ENCODE measurements at places on chromosomes 6 and 20.

- no peak for DNase-seq
Measured at GRCh38 chr6:137783710-137784109, 83.3 kb upstream of the TNFAIP3 start.

DNA sequence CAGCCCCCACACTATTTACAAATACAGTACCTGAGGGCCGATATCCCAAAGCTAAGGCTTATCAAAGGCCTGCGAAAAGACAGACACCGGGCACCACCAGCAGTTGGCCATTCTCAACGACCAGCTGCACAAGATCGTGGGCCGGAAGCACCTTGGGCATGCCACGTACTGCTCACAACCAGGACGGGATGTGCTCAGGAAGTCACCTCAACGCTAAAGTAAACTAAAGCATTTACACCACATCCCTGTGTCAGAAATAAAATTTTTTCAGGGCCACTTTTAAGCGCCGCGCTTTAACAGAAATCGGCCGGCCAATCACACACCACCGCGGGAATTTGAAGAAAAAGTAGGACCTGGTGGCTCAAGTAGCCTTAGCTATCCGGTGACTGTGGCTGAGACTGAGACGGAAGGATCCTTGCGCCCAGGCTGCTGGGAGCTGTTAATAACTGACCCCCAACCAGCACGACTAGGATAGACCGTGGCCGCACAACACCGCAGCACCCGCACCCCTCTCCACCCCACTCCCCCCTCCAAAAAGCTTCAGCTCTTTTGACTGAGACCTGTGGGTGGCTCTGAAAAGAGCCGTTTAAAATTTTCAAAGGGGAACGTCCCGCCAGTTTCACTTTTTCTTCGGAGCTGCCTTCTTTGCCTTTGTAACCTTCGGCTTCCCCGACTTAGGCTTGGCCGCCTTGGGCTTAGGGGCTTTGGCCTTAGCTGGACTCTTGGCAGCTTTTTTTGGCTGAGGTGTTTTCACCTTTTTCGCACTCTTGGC, 131.2 kb upstream of the BTN3A2 start:
- no peak for DNase-seq

DNA sequence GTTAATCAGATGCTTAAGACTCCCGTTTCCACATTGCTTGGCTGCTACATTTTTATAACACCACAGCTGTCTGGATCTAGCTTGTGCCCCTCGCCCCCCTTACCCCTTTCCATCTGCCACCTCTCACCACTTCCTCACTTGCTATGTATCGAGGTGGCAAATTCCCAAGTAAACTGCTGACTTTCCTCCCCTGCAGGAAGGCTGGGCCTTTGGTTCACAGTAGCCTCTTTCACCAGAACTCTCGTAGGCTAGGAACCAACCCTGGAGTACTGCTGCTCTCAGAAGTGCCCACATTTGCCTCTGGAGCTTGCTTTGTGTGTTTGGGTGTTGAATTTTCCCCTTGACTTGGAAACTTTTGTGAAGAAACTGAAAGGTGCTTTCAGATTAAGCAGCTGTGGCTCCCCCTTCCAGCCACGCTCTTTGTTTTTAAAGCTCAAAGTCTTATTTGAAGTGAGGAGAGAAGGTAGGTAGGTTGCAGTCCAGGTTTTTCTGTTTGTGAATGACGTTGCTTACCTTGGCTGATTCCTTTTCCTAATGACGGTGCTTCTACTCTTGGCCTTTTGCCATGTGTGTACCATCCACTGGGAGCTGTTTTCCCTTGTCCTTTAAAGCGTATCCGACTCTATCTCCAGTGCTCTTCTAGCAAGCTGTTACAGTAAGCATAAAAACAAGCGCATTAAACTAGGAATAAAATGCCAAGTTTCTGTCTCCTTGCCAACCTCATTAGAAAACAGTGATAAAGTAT, 90.4 kb downstream of the CARMIL1 start:
- peak; percentile 98 for DNase-seq

DNA sequence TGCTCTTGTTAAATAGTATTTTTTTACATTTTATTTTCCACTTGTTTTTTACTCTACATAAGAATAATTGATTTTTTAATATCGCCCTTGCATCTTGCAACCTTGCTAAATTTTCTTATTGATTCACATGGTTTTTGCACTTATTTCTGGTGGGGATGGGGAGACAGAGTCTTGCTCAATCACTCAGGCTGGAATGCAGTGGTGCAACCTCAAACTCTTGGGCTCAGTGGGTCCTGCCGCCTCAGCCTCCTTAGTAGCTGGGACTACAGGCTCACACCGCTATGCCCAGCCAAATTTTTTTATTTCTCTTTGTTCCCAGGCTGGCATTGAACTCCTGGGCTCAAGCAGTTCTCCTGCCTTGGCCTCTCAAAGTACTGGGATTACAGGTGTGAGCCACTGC, 30.3 kb downstream of the LIN28B start:
- no peak for DNase-seq

GRCh38 chr6:157987788-157988699, 6.4 kb downstream of the SYNJ2 start:
- DNase-seq: no peak

- DNase-seq: no peak
Measured at GRCh38 chr20:34558320-34559218, at the start of gene MAP1LC3A. MAP1LC3A (plus strand) TSS chr20:34558718; CDS start chr20:34558869, 151 bp downstream.

- peak; percentile 66 for DNase-seq
Measured at GRCh38 chr20:64158346-64159285, 5.6 kb upstream of the MYT1 start.

DNA sequence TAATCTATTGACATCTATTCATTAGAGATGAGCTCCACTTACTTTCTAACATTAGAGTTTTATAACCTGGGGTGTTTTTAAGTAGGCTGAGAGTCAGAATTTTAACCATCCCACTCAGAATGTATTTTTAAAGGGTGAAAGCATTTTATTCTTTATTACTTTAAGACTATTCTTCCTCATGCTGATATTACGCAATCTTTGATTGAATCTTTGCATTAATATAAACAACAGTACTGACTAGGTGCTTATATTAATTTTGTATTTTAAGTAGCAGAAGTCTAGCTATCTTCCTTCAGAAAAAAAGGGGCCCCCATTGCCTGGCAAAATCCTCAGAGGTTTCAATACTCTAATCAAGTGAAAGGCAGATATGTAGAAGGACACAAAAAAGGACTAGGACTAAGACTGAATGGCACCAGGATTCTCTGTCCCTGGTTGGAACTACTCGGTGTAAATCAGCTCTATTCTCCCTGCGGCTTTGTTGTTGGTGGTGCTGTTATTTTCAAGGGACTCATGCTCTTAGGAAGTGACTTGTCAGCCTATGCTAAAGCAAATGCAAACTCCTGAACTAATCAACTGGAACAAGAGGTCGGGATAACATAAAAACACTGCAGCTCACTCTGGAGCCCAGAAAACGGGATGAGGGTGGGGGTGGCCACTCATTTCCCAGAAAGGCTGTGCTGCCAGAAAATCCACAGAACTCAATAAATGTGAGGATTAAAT, 1324.4 kb downstream of the GRIK2 start:
- no peak for DNase-seq

GRCh38 chr6:170092826-170093225, 198.1 kb downstream of the DLL1 start:
- DNase-seq: no peak

All from NCI-H2171 treated with DMSO at 0.1 percent for 48 hours (cell line).